Breast epithelium (tissue), 4 donors: ENCODE measurements at places on chromosomes 3 and 15. TPM values are rescaled to one million over a fixed set of nuclear protein-coding genes. Genes with fewer than 3 reads are reported as not detected.

DNA sequence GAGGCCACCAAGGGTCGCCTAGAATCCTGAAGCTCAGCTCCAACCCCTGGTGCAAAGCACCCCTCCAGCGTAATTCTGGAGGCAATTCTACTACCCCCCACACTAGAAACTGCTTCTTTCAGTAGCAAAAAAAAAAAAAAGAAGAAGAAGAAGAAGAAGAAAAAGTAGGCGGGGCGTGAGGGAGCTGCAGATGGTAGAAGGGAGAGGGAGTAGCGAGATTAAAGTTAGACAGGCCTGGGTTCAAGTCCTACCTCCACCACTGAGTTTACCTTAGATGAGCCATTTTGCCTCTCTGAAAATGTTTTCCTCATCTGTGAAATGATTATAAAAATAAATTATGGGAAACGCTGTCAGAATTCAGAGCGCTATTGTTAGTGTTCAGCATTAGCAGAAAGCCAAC lies 913 bp downstream of the FAM174B start:
- no peak for DNase-seq
- no peaks in the 10 kb centered on the region for H3K4me1 ChIP-seq
- peak overlapping the region; percentile 82 for H3K27ac ChIP-seq
- H3K4me3 ChIP-seq, result peak overlapping the region; percentile 86

DNA sequence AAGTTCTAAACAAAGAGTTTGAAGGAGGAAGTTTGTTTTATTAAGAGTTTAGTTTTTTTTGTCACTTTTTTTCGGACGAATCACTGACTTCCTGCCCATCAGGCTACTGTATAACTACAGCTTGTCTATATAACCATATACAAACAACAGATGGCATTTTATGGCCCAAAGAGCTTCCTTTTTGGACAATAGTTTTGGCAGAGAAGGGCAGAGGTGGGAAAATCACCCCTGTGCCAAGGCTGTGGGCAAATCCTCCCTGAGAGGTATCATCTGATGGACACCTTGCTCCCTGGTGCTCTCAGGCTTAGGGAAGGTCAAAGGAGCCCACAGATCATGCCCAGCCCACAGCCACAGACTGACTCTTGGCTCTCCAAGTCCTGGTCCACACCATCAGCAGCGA lies 113.4 kb downstream of the OXNAD1 start:
- H3K27ac ChIP-seq, result no peak overlapping the region
- H3K27me3 ChIP-seq, result no peaks in the 10 kb centered on the region
- DNase-seq, result no peak
- H3K4me3 ChIP-seq, result no peak overlapping the region
- no peaks in the 10 kb centered on the region for H3K36me3 ChIP-seq

GRCh38 chr3:23760325-23760724 lies 45.4 kb upstream of the UBE2E1 start:
- no peaks in the 10 kb centered on the region for H3K27me3 ChIP-seq
- DNase-seq, result no peak
- H3K27ac ChIP-seq, result no peak overlapping the region
- H3K4me1 ChIP-seq, result no peaks in the 10 kb centered on the region
- H3K4me3 ChIP-seq, result no peak overlapping the region

- no peaks in the 10 kb centered on the region for H3K27me3 ChIP-seq
- H3K4me1 ChIP-seq, result no peaks in the 10 kb centered on the region
- H3K27ac ChIP-seq, result no peak overlapping the region
- no peaks in the 10 kb centered on the region for H3K36me3 ChIP-seq
- H3K4me3 ChIP-seq, result no peak overlapping the region
Observed at GRCh38 chr15:64311566-64311965, 44.4 kb downstream of the CSNK1G1 start.

DNA sequence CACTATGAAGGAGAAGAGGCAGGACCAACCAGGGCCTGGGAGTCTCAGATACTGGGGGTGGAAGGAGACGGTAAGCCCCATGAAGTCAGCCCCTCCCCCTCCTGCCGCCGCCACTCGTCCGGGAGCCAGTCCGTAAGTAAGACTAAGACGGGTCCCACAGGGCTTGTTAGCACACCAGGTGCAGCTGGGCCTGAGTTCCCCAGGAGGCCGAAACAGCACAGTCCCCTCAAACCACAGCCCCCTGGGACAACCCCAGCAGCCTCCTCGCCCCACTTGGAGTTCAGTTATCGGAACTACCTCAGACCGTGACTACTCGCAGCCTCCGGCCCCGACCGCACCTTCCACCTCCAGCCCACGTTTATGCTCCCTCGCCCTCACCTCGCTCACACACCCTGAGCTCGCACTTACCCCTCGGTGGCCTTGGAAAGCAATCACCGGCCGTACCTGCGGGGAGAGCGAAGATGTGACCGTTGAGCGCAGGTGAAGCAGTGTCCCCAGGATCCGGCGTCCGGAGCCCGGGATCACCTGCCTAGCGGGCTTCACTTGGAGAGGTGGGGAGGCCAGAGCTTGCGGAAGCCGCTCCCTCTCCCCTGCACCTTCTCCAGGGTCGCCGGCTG lies 557 bp downstream of the ELL3 start:
- no peak for DNase-seq
- no peaks in the 10 kb centered on the region for H3K4me1 ChIP-seq
- H3K27me3 ChIP-seq, result no peaks in the 10 kb centered on the region
- H3K36me3 ChIP-seq, result no peaks in the 10 kb centered on the region
- H3K27ac ChIP-seq, result peak overlapping the region; percentile 94

DNA sequence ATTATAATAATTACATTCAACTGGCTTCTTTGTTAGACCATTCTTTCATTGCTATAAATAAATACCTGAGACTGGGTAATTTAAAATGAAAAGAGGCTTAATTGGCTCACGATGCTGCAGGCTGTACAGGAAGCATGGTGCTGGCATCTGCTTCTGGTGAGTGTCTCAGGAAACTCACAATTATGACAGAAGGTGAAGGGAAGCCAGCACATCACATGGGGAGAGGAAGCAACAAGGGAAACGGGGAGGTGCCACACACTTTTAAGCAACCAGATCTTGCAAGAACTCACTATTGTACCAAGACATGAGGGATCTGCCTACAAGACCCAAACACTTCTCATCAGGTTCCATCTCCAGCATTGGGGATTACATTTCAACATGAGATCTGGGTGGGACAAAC lies 413.1 kb upstream of the ARRDC4 start:
- no peak for DNase-seq
- H3K4me3 ChIP-seq, result no peak overlapping the region
- no peaks in the 10 kb centered on the region for H3K27me3 ChIP-seq

DNA sequence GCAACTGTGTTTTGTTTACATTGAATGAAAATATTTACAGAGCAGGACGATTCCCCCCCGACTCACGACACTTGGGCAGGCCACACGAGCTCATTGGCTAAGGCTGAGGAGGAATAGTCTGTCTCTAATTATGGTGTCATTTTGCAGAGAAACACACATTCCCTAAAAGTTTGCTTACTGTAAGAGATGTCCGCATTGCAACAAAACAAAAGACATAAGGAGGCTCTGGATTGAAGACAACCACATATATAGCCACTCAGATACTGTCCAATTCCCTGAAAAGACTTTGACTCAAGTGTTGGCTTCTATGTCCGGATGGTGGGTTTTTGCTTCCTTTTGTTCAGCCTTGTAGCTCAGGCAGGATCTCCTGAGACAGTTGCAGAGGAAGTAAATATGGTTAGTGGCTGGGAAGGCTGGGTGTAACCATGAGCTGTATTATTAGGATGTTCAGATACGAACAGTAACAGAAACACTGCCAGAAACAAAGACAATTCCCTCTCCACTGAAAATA lies 170.4 kb downstream of the KLHL25 start:
- no peak for DNase-seq
- peak overlapping the region; percentile 67 for H3K4me3 ChIP-seq
- no peaks in the 10 kb centered on the region for H3K36me3 ChIP-seq
- H3K27me3 ChIP-seq, result no peaks in the 10 kb centered on the region

DNA sequence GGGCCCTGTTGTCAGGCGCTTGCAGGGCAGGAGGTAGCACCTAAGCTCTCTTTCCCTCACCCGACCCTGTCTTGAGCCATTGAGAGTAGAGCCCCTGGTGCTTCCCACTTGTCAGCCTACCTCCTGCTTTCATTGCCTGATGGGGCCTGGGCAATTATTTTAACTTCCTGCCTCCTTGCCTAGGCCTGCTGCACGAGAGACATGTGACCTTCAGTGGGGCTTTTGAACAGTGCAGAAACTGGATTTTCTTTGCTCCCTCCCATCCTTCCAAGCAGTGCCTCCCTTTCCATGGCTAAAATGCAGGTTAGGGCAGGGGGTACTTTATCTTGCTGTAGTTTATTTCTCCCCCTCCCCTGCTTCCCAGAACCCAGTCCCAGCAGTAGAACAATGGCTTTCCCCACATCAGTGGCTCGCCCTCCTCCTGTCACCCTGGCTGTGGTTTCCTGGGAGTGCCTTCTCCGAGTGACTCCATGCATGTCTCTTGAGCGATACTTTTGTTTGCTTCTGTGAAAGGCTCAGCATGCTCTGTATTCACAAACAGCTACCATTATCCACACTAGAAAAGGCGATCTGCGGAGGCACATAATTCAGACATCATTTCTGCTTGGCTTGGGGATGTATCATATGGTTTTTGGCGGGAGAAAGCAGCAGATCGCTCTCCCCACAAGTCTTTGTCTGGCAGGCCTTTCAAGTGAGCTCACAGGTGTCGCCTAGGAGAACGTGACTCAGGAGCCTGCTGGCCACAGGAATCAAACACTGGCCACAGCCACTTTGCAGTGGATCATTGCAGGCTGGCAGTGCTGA lies 24.1 kb downstream of the PDIA5 start:
- no peaks in the 10 kb centered on the region for H3K4me1 ChIP-seq
- no peaks in the 10 kb centered on the region for H3K36me3 ChIP-seq
- DNase-seq, result no peak
- no peaks in the 10 kb centered on the region for H3K27me3 ChIP-seq

DNA sequence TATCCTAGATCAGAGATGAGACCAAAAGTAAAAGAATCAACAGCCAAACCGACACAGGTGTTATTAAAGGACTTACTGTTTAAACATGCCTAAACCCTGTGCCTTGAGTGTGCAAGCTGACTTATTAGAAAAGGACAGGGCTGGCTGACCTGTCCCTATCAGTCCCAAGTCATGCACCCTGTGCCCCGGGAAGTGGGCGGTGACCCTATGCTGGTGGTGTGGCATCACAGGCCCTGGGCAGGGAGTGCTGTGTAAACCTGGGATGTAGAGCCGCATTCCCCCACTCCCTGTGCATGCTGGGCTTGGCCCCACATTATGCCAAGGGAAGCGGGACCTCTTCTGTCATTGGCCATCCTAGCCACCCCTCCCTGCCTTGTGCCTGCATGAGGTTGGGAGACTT lies 10.6 kb downstream of the DNAJA4 start:
- H3K4me1 ChIP-seq, result no peaks in the 10 kb centered on the region
- DNase-seq, result no peak
- no peaks in the 10 kb centered on the region for H3K27me3 ChIP-seq
- no peak overlapping the region for H3K27ac ChIP-seq
- H3K4me3 ChIP-seq, result no peak overlapping the region
- no peaks in the 10 kb centered on the region for H3K36me3 ChIP-seq

- H3K4me1 ChIP-seq, result no peaks in the 10 kb centered on the region
- H3K36me3 ChIP-seq, result no peaks in the 10 kb centered on the region
- no peak overlapping the region for H3K4me3 ChIP-seq
Observed at GRCh38 chr3:46634856-46635255, 22.5 kb downstream of the FAM240A start.

- no peak overlapping the region for H3K27ac ChIP-seq
- no peaks in the 10 kb centered on the region for H3K4me1 ChIP-seq
- H3K36me3 ChIP-seq, result no peaks in the 10 kb centered on the region
- H3K27me3 ChIP-seq, result no peaks in the 10 kb centered on the region
Observed at GRCh38 chr3:127889461-127889863, 25.6 kb upstream of the KBTBD12 start.

DNA sequence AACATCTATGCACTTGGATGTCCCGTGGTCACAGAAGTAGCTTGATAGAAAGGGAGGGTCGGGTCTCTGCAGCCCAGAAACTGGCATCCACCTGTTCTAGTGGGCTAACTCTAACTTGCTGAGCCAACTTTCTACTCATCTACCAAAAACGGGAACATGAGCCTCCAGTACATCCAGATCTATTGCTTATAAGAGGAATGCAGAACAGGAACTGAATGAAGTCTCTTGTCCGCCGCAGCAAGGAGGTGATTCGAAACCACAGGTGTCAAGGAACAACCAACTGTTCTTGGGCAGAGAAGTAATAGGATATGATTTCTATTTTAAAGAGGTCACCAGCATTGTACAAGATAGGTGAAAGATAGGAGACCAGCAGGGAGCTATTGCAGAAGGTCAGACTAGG lies 17.9 kb downstream of the TERC start:
- no peaks in the 10 kb centered on the region for H3K4me1 ChIP-seq
- H3K27me3 ChIP-seq, result peaks cover 16% of the 10 kb centered on the region
- H3K36me3 ChIP-seq, result no peaks in the 10 kb centered on the region
- no peak overlapping the region for H3K27ac ChIP-seq
- DNase-seq, result no peak

DNA sequence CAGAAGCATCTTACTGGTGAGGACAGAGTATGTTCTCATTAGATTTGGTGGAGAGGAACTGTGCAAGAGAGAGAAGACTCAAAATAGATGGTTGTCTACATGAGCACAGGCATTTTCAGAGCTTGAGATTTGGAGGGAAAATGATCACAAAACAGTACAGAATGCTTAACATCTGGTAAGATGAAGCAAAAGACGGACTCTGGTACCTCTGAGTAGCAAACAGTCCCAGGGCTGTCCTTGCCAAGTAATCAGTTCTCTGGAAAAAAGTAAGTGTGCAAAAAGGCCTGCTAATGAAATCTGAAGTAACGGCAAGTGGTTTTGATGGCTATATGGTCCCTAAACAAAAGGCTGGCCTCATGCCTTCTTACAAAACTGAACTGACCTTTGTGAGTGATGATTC lies 414.2 kb downstream of the CNTN4 start:
- H3K4me3 ChIP-seq, result no peak overlapping the region
- no peak overlapping the region for H3K27ac ChIP-seq
- no peaks in the 10 kb centered on the region for H3K36me3 ChIP-seq
- no peak for DNase-seq
- H3K27me3 ChIP-seq, result no peaks in the 10 kb centered on the region
- no peaks in the 10 kb centered on the region for H3K4me1 ChIP-seq

- H3K36me3 ChIP-seq, result no peaks in the 10 kb centered on the region
- no peak overlapping the region for H3K27ac ChIP-seq
- H3K27me3 ChIP-seq, result no peaks in the 10 kb centered on the region
- DNase-seq, result no peak
- no peaks in the 10 kb centered on the region for H3K4me1 ChIP-seq
Observed at GRCh38 chr15:101609742-101610610, 42.2 kb downstream of the TM2D3 start.

DNA sequence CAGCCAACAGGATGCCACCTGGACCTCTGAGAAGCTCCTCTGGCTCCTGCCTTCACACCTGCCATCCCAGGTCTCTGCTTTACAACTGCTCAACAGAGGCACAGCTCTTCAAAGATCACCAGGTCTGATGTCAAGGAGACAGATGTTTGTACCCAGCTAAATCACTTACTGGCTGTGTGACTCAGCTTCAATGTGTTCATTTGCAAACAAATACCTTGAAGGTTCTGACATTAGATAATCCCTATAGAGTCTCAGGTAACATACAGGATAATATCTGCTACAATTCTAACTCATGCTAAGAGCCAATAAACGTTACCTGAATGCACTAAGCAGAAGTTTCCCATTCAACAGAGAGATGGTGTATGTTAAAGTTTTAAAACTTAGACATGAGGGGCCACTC lies 163.4 kb upstream of the IGF1R start:
- no peak for DNase-seq
- H3K27ac ChIP-seq, result no peak overlapping the region
- no peaks in the 10 kb centered on the region for H3K36me3 ChIP-seq
- H3K4me1 ChIP-seq, result no peaks in the 10 kb centered on the region

SLC24A5 gene
- total RNA-seq, result not detected

IQCF5 gene
- not detected for total RNA-seq

CCRL2 gene
- 3.8 TPM for total RNA-seq

ZNF80 gene
- not detected for total RNA-seq

LAMB2 gene
- 411 TPM for total RNA-seq

DGKG gene
- total RNA-seq, result 2.3 TPM

ROPN1 gene
- total RNA-seq, result 2.3 TPM
